ENCODE measurements at places on chromosomes 2 and 18.

DNA sequence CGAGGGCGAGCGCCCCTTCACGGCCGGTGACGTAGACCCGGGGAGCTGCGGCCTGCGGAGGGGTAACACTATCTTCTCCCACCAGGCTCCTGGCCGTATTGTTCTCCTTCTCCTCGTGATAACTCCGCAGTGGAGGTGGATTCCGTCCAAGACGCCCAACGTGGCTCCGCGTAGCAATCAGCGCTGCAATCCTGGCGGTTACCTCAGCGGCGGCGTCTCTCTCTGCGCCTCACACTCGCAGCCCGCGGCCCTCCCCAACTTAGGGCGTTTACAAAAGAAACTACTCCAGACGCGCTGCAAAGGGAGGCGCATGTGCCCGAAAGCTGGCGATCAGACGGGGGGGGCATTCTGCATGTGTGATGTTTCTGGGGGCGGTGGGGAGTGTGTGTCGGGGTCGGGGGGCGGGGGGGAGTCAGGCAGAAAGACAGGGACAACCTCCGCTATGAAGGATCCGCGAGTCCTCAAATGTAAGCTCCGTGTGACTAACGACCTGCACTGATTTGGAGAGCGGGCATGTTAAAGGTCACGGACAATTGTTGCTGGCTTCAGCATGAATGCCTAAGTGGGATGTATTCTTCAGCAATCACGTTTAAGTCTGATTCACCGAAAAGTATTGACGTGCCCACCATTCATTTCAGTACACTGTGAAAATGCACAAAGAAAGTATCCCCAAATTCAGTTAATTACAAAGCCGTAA is 1.3 kb upstream of the ZNF516 start:
- peak; percentile 43 for DNase-seq

GRCh38 chr2:16067037-16067406 is 126.7 kb downstream of the MYCN start:
- DNase-seq: no peak

- no peak for DNase-seq
Observed at GRCh38 chr2:47227532-47228279, 72.6 kb upstream of the STPG4 start.

DNA sequence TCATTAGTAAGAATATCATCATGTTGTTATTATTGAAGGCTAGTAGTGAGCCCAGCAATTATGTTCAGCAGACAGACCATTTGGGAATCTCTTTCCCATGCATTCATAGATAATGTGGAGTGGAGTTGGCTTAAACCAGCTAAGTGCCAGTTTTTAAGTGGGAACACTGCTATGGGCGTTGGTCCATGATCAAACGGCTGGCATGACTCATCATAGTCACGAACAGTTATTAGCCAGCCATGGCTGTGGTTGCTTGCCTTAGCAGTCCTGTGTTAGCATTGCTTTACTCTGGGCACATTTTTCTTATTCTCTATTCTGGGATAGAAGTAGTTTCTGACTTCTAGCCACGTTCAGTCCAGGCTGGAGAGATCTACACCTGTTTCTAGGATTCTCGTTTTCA is 17.7 kb downstream of the EIF4E2 start:
- no peak for DNase-seq

- no peak for DNase-seq
Observed at GRCh38 chr2:21022792-21023367, 21.0 kb downstream of the APOB start.

GRCh38 chr18:55420665-55421307 is 167.2 kb downstream of the TCF4 start:
- no peak for DNase-seq

GRCh38 chr18:48815179-48815515 is 135.6 kb downstream of the SMAD7 start:
- DNase-seq: peak; percentile 19

GRCh38 chr2:168030862-168031624 is 216.4 kb downstream of the STK39 start:
- no peak for DNase-seq

DNA sequence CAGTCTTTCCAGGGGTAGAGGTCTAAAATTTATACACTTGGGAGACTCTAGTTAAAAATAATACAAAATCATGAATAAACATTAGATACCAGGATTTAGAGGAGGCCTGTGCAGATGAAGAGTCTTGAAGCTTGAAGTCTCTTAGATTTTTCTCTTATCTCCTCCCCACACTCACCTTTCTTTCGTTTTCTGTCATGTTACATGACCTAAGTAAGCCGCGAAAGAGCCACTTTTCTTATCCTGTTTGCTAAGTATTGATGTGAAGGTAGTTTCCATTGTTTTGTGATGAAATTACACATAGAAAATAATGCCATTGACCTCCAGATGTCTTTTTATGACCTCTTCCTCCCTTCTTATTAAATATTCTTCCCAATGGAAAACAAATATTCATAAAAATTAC is 367.8 kb downstream of the LRRTM1 start:
- no peak for DNase-seq

DNA sequence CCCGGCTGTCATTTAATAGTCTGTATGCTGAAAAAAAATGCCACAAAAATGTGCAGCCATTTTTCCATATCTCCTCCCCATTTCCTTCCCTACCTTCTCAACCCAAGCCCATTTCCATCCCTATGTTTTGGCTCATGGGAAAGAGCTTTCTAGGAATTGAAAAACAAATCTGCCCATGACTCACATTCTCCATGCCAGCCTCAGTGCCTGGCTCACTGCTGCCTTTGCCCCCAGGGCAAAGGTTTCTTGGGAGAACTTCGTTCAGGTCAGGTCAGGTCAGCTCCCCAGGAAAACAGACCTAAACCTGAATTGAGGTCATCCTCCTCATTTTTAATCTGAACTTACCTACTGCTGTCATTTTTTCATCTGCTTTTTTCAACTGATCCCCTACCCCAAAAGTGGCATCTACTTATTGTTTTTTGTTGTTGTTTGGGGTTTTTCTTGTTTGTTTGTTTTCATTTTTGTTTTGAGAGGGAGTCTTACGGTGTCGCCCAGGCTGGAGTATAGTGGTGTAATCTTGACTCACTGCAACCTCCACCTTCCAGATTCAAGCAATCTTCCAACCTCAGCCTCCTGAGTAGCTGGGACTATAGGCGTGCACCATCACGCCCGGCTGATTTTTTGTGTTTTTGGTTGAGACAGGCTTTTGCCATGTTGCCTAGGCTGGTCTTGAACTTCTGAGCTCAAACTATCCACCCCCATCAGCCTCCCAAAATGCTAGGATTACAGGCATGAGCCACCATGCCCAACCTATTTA is 66.7 kb downstream of the FECH start:
- DNase-seq: no peak

DNA sequence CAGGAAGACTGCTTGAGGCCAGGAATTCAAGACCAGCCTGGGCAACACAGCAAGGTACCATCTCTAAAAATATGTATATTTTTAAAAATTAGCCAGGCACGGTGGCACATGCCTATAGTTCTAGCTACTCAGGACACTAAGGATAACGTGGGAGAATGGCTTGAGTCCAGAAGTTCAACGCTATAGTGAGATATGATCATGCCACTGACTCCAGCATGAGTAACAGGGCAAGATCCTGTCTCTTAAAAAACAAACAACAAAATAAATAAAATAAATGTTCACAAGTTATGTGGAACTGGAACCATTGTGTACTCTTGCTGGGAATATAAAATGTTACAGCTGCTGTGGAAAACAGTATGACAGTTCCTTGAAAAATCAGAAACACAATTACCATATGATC is 47.2 kb downstream of the USP34 start:
- DNase-seq: no peak

GRCh38 chr18:70333757-70334156 is 44.9 kb downstream of the SOCS6 start:
- no peak for DNase-seq

GRCh38 chr2:156476850-156477206 is 40.6 kb downstream of the GPD2 start:
- DNase-seq: no peak

DNA sequence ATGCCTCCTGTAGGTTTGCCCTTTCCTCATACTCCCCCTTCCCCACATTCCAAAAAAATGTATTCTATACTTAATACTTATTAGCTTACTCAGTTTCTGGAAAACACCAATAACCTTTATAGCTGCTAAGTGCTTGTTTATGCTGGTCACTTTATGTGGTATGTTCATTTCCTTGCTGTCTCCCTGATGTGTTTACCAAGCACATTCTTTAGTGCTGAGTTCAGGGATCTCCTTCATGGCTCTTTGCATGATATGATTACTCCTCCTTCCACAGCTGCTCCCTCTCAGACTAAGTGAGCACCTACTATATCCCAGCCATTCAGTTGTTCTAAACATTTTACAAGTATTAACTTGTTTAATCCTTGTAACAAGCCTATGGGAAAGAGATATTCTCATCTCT is 698.3 kb upstream of the FANCL start:
- DNase-seq: no peak

DNA sequence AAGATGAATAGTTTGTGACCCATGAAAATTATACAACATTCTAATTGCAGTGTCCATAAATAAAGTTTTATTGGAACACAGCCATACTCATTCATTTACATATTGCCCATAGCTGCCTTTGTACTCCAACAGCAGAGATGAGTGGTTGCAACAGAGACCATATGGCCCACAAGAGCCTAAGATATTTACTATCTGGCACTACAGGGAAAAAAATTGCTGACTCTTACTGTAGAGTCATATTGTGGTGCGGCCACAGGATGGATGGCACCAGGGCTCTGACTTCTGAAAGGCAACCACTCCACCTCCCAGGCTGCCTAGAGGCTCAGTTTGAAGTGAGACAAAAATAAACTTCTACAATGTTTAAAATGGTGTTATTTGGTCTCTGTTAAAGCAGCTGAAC is 404.0 kb upstream of the ATP5MC3 start:
- DNase-seq: no peak

DNA sequence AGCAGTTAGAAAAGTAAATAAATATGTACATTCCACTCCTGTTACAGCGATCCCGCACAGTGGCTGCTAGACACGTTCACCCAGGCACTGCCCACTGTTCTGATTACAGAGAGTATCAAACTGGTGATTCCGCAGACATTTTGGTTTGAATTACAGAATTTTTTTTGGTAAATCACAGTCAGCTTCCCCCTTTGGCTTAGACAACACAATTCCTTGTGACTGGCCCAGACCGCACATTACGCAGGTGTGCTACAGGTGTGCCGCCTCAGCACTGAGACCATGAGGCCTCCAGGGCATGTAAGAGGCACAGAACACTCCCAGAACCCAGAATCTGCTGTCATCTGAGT is 112.3 kb downstream of the PXDN start:
- no peak for DNase-seq

- DNase-seq: no peak
Observed at GRCh38 chr2:200479692-200480265, 30.1 kb downstream of the KCTD18 start.

DNA sequence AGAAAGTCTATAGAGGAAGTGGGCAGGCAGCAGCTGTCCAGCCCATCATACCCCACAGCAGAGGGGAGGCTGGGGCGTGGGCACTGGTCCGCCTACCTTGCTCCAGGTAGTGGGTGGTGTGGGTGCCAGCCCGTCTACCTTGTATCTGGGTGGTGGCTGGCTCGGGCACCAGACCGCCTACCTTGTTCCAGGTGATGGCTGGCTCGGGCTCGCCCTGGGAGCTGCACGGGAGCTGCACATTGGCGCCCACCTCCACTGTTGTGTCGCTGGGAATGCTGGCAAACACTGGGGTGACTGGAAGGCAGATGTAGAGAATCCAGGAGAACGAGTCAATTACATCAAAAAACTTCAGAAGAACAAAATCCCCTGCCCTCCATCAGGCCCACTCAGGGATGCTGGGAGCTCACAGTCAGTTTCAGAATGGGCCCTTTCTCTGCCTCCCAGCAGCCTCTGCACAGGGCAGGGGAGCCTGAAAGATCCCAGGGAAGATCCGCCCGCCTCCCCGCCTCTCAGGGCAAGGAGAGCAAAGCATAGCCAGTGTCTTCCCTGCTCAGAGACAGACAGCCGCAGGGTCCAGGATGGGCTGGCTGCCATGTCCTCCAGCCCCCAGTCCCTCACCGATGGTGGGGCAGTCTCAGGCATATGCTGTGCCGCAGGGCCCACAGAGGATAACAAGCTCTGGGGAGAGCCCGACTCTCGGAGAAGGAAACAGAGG is 82.3 kb downstream of the PXDN start:
- no peak for DNase-seq

- no peak for DNase-seq
Observed at GRCh38 chr2:106189325-106189724, 4.8 kb downstream of the UXS1 start.

- DNase-seq: no peak
Observed at GRCh38 chr2:191797500-191797899, 49.4 kb downstream of the CAVIN2 start.

- DNase-seq: no peak
Observed at GRCh38 chr2:163564236-163564635, 171.6 kb downstream of the FIGN start.

DNA sequence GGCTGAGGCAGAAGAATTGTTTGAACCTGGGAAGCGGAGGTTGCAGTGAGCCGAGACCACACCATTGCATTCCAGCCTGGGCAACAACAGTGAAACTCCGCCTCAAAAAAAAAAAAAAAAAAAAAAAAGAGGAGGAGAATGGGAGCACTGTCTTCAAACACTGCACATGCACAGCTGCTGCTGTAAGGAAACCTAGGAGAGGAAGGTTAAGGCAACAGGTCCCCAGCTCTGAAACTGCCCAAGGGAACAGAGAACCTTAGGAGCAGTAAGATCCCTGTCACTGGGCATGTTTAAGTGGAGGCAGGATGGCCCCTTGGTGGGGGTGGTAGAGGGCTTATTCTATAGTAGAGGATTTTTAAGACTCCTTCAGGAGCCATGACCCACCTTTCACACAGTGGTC is 111.2 kb downstream of the CLIP4 start:
- DNase-seq: no peak

DNA sequence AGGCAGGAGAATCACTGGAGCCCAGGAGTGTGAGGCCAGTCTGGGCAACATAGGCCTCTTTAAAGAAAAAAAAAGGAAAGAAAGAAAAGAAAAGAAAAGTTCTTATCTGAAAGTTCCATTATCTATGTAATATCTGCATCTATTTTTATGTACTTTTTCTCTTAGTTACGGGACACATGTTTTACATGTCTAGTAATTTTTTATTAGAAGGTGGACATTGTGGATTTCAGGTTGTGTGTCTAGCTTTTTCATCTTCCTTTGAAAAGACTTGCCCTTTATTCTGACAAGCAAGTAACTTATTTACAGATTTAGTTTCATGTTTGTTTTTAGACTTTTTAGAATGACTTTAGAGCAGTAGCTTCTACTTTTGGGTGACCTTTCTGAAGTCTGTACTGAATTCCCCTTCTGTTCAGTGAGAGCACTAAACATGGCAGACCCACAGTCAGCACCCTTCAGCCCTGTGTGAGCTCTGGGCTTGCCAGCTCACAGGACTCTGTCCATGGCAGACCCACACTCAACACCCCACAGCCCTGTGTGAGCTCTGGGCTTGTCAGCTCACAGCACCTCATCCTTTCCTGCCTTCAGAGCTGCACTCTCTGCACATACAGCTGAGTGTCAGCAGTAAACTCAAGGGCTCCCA is 17.5 kb downstream of the TRAPPC12 start:
- DNase-seq: no peak

DNA sequence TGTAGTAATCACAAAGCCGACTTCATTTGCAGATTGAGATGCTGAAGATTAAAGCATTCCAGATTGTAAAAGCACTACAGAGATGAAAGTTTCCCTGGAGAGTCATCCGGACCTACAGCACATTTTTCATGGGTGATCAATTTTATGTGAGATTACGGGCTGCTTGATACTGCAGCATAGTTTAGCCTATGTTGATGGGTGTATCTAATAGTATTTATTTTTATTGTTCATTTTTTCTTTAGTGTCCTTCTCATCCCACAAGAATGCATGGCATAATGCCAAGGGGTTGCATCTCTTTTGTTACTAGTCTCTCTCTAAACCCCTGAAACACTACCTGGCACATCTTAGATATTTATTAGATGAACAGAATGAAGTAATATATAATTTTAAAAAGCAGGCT is 240.4 kb downstream of the MBD2 start:
- DNase-seq: no peak
